H1 (cell line): ENCODE measurements at places on chromosomes 3 and 15. TPM values are rescaled to one million over a fixed set of nuclear protein-coding genes. Genes with fewer than 3 reads are reported as not detected.

The LMCD1 gene
- 26.5 and 30.1 TPM in 2 replicates for total RNA-seq

- DNase-seq, result no peak
Observed at GRCh38 chr3:49785565-49786356, 581 bp downstream of the IP6K1 start.

DNA sequence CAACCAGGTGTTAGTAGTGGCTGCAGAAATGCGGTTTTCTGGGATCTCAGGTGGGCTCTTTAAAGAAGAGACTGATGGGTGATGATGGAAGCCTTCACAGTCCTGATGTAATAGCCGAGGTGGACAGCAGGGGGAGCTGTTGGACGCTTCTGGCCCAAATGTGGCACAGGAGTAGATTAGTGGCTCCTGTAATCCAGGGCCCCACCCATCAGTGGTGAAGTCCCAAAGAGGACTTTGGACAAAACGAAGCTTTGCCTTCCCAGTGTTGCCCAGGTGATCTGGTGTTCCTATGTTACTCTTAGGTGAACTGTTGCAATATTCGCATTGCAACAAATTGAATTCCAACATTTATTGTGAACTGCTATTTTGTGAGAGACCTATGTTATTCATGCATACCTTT, 31.8 kb upstream of the MYZAP start:
- DNase-seq, result peak; percentile 96

- DNase-seq, result no peak
Observed at GRCh38 chr15:53843166-53843565, 83.7 kb upstream of the WDR72 start.

The ENTPD3 gene
- total RNA-seq, result 0.44 and 0.60 TPM in 2 replicates

- DNase-seq, result no peak
Observed at GRCh38 chr15:38061856-38062649, 127.6 kb downstream of the TMCO5A start.

The ACAP2 gene
- 35.1 and 37.3 TPM in 2 replicates for total RNA-seq

The CAMP gene
- not detected in 2 replicates for total RNA-seq

DNA sequence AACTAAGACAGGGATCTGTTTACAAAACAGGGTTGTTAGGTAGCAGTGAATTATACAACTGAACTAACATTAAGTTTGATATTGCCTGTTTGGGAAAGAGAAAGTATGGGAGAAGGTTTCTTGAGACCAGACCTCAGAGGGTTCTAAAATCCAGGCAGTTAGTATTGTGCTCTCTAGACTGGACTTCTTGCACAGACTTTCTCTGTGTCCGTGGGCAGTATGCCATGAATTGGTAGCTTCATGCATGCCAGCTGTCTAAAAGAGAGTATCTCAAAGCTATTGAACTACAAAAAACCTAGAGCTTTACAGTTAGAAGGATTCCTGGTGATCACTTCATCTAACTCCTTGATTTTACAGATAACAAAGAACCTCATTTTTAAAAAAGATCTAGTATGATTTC, 12.5 kb downstream of the SAMD7 start:
- no peak for DNase-seq

GRCh38 chr3:44501971-44502370, 24.5 kb upstream of the ZNF445 start:
- no peak for DNase-seq

DNA sequence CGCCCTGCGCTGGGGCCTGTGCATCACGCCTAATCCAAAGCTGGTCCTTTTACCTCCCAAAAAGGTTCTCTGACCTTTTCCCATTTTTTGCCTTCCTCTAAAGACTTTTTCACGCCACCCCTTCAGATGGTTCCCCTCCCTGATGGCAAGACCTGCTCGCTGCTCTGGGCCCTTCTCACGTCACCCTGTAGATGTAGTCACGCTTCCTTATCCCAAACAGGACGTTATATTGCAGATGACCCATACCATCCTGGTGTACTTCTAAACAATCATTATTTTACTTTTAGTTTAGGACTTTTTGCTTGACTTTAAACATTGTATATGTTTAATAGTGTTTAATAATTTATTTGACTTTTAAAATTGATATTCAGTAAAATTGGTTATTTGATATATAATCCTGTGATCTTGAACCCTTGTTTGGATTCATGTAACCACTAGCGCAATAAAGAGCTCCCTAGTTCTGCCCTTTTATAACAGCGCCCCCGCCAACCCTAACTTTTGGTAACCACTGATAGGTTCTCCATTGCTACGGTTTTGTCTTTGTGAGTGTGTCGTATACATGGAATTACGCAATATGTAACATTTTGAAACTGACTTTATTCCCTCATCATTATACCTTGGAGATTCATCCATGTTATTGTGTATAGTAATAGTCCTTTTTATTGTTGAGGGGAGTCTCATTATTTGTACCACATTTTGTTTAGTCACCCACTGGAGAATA, 159.0 kb upstream of the CHRNA7 start:
- no peak for DNase-seq

The PLA2G4D gene
- 0.07 and 0.33 TPM in 2 replicates for total RNA-seq

The KBTBD13 gene
- total RNA-seq, result not detected in 2 replicates

DNA sequence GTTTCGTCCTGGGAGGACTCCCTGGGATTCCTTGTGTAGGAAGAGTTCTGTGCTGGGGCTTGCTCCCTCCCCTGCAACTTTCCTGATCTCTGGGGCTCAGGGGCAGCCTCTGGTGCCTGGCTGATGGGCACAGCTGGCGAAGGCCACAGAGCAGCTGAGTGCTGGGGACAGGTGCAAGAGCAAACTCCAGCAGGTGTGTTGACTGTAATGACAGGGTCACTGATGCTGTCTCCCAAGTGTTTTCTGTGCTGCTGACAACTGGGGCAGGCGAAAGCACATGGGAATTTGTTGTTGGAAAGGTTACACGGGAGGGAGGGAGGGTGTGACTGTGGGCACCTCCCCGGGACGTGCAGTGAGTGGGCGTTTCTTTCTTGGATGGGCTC, 21.6 kb downstream of the CPN2 start:
- DNase-seq, result no peak

- DNase-seq, result no peak
Observed at GRCh38 chr3:119600732-119601131, 3.0 kb downstream of the PLA1A start.

The PRTG gene
- 3.2 and 3.4 TPM in 2 replicates for total RNA-seq

The TNFSF10 gene
- not detected in 2 replicates for total RNA-seq

The COPG1 gene
- 104 and 106 TPM in 2 replicates for total RNA-seq

The ZNF35 gene
- total RNA-seq, result 19.0 and 20.0 TPM in 2 replicates

The TM4SF18 gene
- 2.9 and 3.3 TPM in 2 replicates for total RNA-seq

- no peak for DNase-seq
Observed at GRCh38 chr3:58008141-58009025, at the start of gene FLNB. Gene FLNB, plus strand, starts transcription at chr3:58008422. Its CDS starts 143 bp downstream, at chr3:58008565.

The BNIP2 gene
- 40.6 and 41.6 TPM in 2 replicates for total RNA-seq

GRCh38 chr3:43309372-43310305, 23.3 kb downstream of the SNRK start:
- DNase-seq, result no peak

DNA sequence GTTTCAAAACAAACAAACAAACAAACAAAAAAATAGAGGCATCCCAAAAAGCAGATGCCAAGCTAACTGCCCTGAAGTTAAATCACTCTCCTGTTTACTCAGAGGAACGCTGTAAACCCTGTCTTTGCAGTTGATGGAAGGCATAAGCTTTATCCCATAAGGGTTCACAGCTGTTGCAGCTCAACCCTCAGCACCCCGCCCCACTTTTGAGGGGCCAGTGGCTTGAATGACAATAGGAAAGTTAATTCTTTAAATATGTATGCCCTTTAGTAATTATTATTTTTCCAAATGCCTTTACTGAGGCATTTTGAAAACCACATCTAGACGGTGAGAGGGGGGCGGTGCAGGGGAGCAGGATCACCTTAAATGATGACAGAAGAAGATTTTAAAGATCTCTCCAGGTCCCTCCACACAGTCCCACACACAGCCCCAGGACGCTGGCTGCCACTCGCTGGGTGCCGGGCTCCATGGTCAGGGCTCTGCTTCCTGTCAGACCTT, 272.1 kb downstream of the FAM43A start:
- no peak for DNase-seq

- no peak for DNase-seq
Observed at GRCh38 chr3:14211621-14212020, 33.0 kb downstream of the LSM3 start.

The EIF1B gene
- 111 and 115 TPM in 2 replicates for total RNA-seq

GRCh38 chr3:60086811-60087210, 1037.0 kb upstream of the CFAP20DC start:
- no peak for DNase-seq
